ENCODE measurements at places on chromosomes 13 and 19.

- peak; percentile 39 for DNase-seq
These were observed 153.1 kb downstream of the RGCC start for GRCh38 chr13:41610404-41610803.

DNA sequence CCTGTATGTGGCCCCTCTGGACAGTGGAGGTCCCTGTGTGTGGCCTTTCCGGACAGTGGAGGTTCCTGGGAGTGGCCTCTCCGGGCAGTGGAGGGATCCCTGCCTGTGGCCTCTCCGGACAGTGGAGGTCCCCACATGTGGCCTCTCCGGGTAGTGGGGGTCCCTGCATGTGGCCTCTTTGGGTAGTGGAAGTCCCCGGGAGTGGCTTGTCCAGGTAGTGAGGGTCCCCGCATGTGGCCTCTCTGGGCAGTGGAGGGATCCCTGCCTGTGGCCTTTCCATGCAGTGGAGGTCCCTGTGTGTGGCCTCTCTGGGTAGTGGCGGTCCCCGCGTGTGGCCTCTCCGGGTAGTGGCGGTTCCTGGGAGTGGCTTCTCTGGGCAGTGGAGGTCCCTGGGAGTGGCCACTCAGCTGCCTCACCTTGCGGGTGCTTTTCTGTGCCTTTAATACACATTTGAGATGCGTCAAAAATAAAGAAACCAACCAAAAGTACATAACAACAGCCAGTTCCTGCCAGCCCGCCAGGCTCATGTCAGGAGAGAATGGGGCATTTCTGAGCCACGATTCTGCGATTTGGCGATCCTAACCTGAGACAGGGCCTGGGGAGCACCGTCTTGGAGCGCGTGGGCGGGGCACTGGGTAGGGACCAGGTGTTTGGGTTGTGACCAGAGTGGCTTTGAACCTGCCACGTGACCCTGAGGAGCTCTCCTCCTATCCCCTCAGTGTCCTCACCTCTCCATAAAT lies 194.7 kb downstream of the ZNF536 start:
- no peak for DNase-seq

DNA sequence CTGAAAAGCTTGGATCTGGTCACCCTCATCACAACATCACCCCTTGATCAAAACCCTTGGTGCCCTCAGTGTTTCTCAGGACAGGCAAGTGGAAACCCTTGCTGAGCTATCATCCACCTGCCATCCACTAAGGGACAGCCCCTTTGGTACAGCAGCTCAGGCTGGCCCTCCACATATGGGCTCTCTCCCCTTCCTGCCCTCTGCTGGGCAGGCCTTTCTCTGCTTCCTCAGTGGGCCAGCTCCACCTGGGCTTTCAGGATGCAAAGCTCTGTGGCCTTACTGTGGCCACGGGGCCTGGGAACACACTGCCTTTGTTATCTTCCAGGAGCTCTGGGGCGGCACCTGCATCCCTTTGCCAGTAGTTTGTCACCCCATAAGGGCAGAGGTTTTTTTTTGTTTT lies 4.9 kb downstream of the SUGP1 start:
- no peak for DNase-seq

GRCh38 chr19:13979686-13980085 lies 26.4 kb downstream of the RFX1 start:
- DNase-seq = no peak

GRCh38 chr13:114110091-114110829 lies 22.2 kb downstream of the RASA3 start:
- peak; percentile 74 for DNase-seq

- no peak for DNase-seq
These were observed 456.6 kb downstream of the FGF9 start for GRCh38 chr13:22127277-22128164.

GRCh38 chr13:109750221-109750775 lies 36.1 kb downstream of the IRS2 start:
- no peak for DNase-seq

GRCh38 chr19:56474308-56474707 lies 2.8 kb downstream of the ZNF667 start:
- no peak for DNase-seq

- DNase-seq = peak; percentile 20
These were observed 17.4 kb upstream of the NPAS1 start for GRCh38 chr19:47002106-47002766.

GRCh38 chr19:7177926-7178325 lies 108.4 kb downstream of the ZNF557 start:
- no peak for DNase-seq

DNA sequence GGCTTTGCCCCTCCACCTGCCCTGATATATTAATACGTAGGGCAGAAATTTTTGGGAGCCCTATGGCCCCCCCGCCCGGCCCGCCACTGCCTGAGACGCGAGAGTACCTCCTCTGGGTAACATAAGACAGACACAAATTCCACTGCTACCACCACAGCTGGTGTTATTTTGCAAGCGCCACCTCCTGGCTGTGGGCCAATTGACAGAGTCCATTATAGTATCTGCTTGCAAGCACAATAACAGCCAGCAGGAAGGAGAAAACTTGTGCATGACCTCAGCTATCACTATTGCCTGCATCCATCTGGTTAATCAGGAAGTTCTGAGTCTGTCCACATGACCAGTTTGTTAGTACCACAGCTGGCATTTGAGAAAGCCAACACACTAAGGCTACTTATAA lies 25.3 kb upstream of the OR10H2 start:
- peak; percentile 80 for DNase-seq

- no peak for DNase-seq
These were observed 9.8 kb upstream of the USPL1 start for GRCh38 chr13:30607908-30608307.

DNA sequence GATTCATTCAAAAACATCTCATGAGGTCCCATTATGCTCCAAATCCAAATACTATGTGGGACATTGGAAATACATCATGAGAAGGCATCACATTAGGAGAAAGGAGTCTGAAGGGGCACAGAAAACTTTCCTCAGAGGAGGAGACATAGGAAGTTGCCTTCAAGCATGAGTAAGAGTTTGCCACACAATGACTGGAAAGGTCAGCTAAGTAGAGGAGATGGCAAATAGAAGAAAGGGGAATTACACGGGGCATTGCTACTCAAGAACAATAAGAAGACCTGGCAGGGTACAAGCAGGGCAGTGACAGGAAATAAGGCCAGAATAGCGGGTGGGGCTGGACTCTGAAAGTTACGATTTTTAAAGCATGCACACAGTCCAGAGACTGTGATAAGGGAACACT lies 231.6 kb downstream of the SPRY2 start:
- no peak for DNase-seq

DNA sequence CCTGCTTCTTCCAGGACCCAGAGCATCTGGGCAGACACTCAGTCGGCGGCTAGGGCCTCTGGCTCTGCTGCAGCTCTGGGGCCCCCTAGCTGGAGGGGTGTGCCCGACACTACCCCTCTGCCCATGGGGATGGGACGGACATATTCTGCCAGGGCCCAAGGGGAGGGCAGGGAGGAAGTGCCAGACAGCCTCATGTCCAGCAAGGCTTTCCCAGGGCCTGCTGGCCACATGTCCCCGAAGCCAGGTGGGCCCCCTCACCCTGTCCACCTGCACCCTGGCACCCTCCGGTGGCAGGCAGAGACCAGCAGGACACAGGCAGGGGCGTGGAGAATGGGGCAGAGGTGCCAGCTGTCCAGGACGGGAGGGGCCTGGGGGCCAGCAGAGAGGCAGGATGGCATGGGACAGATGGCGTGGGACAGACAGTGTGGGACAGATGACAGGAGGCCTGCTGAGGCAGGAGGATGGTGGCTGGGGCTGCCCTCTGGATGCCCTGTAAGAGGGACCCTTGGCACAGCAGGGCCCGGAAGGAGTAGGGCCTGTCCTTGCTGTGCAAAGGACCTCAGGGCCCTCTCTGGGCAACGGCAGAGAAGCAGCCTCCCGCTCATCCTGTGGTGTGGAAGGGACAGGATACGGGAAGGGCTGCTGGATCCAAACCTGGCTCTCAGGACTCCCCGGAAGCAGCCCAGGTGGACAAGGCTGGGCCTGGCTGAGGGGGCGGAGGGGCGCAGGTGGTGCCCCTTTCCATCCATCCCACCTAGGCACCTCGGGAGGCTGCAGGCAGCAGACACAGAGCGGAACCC lies 29.1 kb downstream of the CEBPG start:
- peak; percentile 20 for DNase-seq

DNA sequence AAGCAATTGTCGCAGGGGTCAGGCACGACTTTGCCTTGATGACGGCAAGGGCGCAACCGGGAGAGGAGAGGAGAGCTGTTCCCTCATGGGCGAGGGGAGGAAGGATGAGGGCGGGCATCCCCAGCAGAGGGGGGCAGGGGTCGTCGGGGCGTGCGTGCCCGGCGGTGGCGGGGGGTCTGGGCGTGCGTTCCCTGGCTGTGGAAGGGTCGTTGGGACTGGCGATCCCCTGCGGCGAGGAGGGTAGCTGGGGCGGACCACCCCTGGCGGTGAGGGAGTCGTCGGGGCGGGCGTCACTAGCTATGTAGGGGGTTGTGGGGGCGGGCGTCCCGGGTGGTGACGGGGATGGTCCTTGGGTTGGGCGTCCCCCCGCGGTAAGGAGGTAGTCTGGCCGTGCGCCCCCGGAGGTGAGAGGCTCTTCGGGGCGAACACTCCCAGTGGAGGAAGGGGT lies 1.7 kb downstream of the COMP start:
- DNase-seq = peak; percentile 33

DNA sequence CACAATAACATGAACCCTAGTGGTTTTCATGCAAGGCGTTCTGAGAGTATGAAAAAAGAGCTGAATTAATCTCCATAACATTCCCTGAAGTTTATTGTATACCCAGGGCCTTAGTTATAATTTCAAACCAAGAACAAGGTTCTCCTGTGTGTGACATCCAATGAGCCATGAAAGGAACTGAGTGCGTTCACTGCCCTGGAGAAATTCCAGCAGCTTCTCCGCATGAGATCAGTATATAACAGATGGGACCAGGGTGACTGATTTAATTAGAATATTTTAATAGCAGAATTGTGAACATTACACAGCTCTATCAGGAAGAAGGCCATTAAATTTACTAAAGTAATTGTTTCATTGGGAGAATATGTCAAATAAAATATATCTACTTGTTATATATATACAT lies 1190.5 kb upstream of the SLC10A2 start:
- no peak for DNase-seq

- DNase-seq = no peak
These were observed 541.0 kb upstream of the KLF12 start for GRCh38 chr13:74675182-74675581.

DNA sequence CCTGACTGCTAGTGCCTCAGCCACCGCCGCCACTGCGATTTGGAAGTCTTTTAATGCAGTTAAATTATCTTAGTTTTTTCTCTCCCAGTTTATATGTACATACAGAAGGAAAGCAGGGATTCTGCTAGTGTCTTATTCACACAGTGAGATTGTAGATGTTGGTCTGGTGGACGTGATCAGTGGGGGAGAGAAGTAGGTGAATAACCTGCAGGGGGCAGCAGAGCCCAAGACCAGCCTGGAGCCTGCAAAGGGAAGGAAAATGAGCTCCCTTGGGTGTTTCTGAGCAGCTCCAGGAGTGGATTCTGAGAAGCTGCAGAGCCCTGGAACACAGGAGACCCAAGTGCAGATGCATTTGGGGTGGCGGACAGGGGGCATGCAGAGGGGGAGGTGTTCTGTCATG lies 26.3 kb downstream of the ZNF844 start:
- peak; percentile 84 for DNase-seq

- no peak for DNase-seq
These were observed 135.0 kb downstream of the KDM4B start for GRCh38 chr19:5103812-5104410.

GRCh38 chr13:40963927-40964326 lies 55.2 kb downstream of the ELF1 start:
- DNase-seq = no peak

GRCh38 chr19:17235300-17235970 lies 9.4 kb downstream of the OCEL1 start:
- DNase-seq = peak; percentile 79

DNA sequence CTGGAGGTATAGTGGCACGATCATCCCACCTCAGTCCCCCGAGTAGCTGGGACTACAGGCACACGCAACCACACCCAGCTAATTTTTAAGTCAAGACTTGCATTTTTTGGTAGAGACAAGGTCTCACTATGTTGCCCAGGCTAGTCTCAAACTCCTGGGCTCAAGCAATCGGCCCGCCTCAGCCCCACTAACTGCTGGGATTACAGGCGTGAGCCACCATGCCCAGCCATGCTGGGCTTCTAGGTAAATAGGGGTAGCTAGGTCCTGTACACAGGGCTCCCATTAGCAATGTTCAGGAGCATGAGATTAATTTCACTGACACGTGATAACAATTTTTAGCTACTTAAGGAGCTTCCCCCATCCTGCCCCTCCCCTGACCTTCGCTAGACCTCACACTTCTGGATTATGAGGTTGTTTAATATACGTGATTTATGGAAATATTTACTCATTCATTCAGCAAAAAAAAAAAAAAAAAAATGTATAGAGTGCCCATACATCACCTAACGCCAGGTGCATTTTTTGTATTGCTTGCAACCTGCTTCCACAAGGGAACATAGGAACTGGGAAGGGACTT lies 19.2 kb downstream of the TMEM272 start:
- no peak for DNase-seq

- DNase-seq = no peak
These were observed 1.4 kb downstream of the LRFN3 start for GRCh38 chr19:35937345-35938281.

- no peak for DNase-seq
These were observed 352.2 kb upstream of the OBI1 start for GRCh38 chr13:79011179-79011578.

- DNase-seq = no peak
These were observed 258.2 kb upstream of the IRS2 start for GRCh38 chr13:110044551-110045111.

DNA sequence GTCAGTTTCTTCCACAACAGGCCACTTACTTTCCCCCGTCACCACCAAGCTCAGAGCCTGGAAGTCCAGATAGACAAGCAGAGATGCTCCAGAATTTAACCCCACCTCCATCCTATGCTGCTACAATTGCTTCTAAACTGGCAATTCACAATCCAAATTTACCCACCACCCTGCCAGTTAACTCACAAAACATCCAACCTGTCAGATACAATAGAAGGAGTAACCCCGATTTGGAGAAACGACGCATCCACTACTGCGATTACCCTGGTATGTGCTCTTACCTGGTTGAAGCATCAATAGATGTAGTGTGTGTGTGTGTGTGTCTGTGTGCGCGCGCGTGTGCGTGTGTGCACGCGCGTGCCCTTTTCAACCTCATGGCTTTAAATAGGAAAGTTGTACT lies 3.7 kb downstream of the KLF5 start:
- DNase-seq = no peak

- DNase-seq = no peak
These were observed 168.0 kb downstream of the EFNB2 start for GRCh38 chr13:106367361-106367971.

DNA sequence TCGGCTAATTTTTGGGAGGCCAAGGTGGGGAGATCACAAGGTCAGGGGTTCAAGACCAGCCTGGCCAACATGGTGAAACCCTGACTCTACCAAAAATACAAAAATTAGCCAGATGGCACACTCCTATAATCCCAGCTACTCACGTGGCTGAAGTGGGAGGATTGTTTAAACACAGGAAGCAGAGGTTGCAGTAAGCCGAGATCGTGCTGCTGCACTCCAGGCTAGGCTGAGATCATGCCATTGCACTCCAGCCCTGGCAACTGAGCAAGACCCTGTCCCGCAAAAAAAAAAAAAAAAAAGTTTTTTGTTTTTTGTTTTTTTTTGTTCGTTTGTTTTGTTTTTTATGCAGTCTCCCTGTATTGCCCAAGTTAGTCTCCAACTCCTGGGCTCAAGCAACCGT lies 21.2 kb downstream of the MAST1 start:
- no peak for DNase-seq

Measured in femur (tissue), 1 donor.